ENCODE measurements at places on chromosomes 12 and 14.

- DNase-seq, result no peak
These were observed 505.0 kb downstream of the SLC16A7 start for GRCh38 chr12:60100852-60101251.

DNA sequence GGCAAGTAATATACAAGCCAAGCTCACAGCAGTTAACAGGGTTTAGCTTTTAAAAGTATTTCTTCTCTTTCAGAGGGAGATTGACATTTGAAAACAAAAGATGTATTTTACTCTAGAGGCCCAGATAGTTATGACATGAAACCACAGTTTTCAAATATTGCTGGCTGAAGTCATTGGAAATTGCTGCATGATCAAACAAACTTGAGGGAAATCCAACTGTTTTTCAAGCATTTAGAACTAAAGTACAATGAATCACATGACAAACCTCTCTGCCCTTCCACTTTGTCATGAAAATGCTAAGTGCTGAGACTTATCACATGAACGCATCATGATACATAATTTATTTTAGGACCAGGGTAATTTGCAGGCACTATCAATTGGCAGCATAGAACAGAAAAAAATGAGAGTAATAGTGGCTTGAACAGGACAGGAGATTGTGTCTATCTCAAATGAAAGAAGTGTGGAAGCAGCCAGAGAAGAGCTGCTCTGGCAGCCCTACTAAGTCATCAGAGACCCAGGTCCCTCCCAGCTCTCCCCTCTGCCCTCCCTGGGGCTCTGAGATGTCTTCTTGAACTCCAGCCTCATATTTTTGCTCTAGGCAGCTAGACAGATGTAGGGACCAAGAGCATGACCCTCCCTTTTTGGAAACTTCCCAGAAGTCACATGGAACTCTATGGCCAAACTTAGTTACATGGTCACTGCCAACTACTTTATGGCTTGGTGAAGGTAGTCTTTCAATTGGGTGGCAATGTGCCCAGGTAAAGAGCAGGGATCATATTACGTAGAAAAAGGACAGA is 90.1 kb upstream of the PELI2 start:
- DNase-seq, result no peak

GRCh38 chr12:93957870-93958269 is 190.5 kb upstream of the PLXNC1 start:
- no peak for DNase-seq

GRCh38 chr12:12398026-12398859 is 41.4 kb downstream of the BORCS5 start:
- DNase-seq, result no peak

DNA sequence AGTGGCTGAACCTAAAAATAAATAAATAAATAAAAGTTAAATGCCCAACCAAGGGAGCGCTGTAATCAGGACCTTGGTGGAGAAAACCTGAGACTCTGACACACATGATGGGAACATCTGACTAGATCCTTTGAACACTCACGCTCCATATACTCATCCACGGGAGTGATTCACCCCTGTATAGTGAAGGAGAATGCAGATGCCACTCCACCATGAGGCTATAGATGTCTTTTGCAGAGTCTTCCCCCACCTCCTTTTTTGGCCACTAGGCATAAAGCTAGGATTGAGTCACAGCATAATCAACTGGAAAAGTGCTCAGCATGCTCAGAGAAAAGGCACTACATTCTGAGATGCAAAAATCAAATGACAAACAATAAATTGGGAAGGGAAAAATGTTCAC is 19.0 kb downstream of the ADAM20 start:
- no peak for DNase-seq

DNA sequence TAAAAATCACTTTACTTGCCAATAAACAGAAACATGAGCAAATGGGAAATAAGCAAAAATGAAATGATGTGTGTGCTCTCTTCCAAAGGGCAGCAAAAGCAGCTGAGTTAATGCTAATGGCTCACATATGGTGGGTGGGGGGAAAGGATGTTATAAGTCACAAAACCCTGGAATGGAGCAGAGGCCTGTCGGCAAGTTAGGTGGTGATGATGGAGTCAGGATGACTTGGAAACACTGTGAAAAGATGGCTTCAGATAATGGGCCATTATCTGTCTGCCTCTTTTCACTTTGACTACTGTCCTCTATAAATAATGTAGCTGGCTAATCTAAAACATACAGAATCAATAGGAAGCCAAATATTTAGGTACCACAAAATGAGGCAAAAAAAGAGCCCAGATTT is 228.7 kb downstream of the APAF1 start:
- DNase-seq, result no peak

DNA sequence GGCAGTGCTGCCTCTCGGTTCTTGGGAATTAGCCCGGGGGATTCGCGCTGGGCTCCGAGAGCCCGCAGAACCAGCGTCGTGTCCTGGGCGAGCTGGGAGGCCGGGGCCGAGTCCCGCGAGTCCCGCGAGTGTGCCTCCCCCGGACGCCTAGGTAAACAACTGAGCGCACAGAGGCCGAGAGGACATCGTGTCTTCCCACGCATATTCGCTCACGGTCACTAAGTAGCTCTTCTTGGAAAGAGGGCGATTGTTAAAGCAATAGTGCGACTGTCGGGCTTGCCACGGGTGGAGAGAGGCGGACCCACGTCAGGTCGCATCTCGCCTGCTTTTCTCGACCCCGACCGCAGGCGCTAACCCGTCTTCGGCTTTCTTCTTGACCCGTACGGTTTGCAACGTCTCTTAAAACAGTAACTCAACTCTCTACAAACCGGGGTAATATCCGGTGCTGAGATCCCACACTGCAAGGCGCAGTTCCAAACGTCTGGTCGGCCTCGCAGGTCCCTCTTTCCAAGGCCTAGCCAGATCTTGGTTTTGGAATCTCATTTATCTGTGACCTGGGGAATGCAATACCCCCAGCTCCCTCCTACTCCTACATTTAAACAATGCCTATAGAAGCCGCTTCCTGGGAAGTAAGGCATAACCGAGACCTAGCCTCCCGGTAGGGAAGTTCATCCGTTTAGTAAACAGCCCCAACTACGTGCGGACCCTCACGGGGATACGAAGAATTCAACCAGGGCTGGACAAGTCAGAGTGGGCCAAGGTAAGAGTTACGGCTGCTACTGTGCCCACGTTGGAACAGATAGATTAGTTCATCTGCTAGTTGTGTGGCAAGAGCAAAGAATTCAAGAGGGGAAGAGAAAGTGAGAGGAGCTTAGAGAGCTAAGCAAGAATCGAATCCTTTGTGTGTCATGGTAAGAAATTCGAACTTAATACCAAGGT is 736 bp upstream of the PHLDA1 start:
- no peak for DNase-seq
